ENCODE measurements at places on chromosomes 12 and 14.

DNA sequence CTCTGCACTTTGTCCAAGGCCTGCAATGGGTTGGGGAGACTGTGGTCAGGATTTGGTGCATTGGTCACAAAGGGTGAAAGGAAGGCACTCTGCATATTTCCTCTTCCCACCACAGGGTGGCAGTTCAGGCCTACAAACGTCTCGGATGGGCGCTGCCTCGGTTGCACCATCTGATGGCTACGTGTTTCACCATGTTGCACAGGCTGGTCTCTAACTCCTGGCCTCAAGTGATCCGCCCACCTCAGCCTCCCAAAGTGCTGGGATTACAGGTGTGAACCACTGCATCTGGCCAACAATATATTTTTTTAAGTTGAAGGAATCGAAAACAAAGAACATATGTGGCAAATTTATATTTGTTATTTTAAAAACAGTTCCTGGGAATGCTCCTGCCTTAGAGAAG is 35.1 kb downstream of the TMBIM6 start:
- peak; percentile 53 for DNase-seq

DNA sequence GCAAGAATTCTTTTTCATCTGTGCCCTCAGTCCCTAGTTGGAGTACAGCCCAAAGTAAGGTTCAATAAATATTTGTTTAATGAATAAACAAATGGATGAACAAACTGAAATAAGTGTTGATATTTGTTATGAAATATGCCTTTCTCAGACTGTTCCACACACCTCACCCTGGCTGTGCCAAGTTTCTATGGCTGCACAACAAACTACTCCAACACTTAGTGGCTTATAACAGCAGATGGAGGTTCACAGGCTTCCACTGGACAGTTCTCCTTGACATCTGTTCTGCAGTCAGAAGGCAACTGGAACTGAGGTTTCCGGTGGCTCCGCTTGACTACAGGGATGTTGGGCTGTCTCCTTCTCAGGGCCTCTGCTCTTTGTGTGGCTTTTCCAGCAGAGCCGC is 197.1 kb downstream of the RGS6 start:
- no peak for DNase-seq

DNA sequence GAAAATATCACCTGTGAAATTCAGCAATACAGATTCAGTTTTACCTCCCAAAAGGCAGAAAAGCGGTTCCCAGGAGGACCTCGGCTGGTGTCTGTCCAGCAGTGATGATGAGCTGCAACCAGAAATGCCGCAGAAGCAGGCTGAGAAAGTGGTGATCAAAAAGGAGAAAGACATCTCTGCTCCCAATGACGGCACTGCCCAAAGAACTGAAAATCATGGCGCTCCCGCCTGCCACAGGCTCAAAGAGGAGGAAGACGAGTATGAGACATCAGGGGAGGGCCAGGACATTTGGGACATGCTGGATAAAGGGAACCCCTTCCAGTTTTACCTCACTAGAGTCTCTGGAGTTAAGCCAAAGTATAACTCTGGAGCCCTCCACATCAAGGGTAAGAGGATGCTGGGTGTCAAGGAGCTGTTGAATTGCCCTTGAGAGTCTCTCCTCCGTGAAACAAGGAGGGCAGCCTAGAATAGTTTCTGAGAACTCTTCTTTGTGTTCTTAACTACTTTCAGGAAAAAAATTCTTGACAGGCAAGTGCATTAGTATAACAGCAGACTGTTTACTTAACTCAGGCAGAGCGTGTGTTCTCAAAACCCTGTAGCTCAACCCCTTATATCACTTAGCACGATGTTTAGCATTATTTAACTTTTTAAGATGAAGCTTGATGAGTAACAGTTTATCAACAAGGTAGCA is 7.7 kb downstream of the TDP1 start:
- DNase-seq, result no peak

GRCh38 chr14:91919814-91920213 is 27.7 kb downstream of the FBLN5 start:
- no peak for DNase-seq

Data from colonic mucosa (tissue), 4 donors.